RCC 7860 (cell line): ENCODE measurements at places on chromosomes 11 and 22.

GRCh38 chr11:111623527-111624030 is 21.3 kb downstream of the SIK2 start:
- DNase-seq, result no peak

GRCh38 chr11:3817181-3817800 is 8.9 kb downstream of the PGAP2 start:
- no peak for DNase-seq

DNA sequence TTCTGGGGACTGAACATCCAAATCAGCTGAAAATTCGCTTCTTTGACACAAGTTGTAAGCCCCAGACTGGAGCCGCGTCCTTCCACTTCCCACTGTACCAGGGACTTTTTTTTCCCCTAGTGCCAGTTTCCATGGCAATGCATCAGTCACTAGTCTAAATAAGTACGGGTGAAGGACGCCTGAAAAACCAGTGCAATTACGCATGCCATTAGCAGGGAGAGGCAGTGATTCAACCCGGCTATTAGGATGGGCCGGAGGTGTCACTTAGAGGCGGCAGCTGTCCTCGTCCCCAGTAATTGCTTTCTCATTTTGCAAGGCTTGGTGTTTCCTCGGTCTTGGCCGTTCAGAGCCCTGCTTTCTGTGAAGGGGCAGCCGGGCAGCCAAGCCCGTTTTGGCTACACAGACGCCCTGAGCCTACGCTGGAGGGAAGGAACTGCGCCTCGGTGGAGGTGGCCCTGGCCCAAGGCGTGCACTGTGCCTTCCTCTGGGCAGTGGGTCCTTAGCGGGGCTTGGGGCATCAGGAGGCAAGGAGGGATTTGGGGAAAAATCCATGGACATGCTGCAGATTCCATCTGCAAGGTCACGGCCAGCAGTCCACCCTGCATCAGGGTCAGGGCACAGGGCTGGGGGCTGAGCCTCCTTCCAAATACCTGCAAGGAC is 319.7 kb downstream of the CTTN start:
- no peak for DNase-seq

GRCh38 chr11:130101661-130102060 is 32.0 kb downstream of the APLP2 start:
- DNase-seq, result no peak

DNA sequence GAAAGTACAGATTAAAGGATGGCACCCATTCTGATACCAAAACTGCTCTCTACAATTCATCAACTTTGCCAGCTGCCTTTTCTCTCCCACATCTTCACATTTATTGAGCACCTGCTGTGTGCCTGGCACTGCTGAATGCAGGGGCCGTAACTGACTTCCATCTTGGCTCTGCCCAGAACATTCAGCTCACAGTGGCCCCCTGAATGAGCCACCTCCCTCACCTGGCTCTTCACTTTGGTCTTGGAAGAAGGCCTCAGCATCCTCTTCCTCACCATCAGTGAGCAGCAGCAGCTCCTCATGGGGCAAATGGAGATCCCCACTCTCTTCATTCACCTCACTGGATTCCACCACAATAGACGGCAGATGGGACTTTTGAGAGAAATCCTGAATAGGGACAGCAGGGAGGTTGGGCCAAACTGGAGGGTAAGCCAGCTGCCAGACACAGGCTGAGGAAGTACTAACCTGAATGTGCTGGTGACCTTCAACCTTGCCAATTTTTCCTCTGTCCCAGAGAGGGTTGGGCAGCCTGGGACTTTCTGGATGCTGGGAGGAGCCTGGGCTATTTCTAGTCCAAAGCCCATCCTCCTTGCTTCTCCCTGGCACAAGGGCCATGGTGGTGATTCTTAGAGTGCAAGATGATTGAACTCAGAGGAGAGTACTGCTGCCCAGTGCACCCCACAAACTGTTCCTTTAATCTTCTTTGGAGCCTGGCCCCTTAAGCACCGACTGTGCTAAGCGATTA is 1.9 kb upstream of the UQCC3 start:
- DNase-seq, result peak; percentile 7

GRCh38 chr11:100730266-100730665 is 43.2 kb downstream of the ARHGAP42 start:
- no peak for DNase-seq

GRCh38 chr22:41648432-41648831 is 27.3 kb downstream of the XRCC6 start:
- DNase-seq, result no peak

- DNase-seq, result no peak
These were observed 39.9 kb upstream of the GGTLC2 start for GRCh38 chr22:22604326-22605073.

DNA sequence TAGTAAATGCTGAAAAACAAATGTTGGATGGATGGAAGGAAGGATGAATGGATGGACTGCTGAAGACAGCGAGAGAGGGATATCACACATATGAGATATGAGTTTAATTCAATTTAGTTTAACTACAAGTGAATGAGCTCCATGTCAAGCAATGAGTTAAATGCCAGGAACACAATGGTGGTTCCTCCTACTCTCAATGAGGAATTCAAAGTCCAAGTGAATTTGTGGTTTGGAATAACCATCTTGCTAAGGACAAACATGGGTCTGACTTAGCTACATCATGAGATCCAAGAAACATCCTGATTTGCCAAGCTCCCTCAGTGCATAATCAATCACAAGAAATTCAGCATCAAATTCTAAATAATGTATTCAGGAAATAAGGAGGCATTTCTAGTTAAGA is 26.1 kb upstream of the PPP2R1B start:
- no peak for DNase-seq

DNA sequence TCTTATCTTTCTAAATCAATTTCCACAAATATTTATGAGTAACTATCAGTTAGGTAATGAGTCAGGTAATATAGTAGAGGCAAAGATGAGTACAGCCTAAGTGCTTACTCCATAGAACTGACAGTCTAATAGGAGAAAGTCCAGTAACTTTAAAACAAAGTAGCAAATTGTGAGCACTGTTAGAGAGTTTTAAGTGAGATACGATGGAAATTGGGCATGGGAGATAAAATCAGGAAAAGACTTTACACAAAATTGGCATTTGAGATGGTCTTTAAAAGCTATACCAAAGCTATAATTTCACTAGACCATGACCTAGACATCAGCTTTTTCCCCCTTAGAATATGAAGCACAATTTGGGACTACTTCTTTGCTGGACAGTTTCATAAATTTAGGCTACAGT is 113.7 kb downstream of the CSTPP1 start:
- no peak for DNase-seq

GRCh38 chr11:911890-912219 is 1.2 kb upstream of the CHID1 start:
- DNase-seq, result no peak

GRCh38 chr11:4926608-4927007 is 2.5 kb upstream of the OR51G1 start:
- no peak for DNase-seq

DNA sequence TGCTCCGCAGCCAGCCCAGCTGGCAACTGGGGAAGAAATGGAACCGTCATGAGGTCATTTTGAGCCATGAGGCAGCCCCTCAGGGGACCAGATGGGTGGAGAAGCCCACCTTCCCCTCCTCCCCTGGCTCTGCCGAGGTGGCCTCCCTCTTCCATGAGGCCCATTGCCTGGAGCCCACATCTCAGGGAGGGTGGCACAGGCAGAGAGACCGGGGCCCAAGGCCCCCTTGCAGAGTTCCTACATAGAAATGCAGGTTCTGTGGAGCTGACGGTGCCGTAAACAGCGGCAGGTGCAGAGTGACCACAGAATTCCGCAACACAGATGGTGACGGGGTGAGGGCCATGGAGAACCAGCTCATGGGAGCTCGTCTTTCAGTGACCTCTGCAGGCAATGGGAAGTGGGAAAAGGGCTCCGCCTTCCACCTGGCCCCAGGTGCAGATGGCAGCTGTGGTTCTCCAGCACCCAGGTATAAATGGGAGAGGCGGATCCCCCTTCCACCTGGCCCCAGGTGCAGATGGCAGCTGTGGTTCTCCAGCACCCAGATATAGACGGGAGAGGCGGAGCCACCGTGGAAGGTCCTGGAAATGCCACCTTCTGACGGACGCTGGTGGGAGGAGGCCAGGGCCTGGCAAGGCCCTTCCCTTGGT is 765.4 kb downstream of the BRD1 start:
- DNase-seq, result no peak

DNA sequence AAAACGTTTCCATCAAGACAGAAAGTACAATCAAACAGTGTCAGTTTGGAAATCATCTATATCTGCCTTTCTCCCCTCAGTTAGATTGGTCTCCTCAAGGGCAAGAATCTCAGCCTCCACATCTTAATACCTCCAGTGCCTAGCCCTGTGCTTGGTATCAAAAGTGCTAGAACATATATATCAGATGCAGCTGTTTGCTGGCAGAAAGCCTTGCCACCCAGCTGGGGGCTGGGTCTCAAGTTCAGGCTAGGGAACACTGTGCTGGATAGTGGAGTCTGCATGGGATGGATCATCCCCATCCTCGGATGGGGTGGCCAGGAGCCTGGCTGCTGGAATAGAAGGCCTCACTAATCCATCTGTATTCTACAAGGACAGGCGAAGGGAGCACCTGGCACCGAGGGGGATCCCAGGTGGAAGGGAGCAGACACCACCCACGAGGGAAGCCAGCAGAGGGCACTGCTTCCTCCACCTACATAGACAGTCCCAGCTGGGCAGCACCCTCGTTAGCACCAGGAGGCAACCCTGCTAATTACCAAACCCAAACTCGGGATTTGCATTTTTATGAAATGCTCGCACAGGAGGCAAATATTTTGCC is 602.2 kb downstream of the BUD13 start:
- DNase-seq, result no peak

- no peak for DNase-seq
These were observed 20.3 kb downstream of the STK33 start for GRCh38 chr11:8573777-8574176.

- peak; percentile 29 for DNase-seq
These were observed 812.2 kb downstream of the LRRC4C start for GRCh38 chr11:40647295-40647694.

GRCh38 chr11:122634501-122634900 is 21.0 kb upstream of the UBASH3B start:
- no peak for DNase-seq

- DNase-seq, result no peak
These were observed 16.6 kb upstream of the CHKA start for GRCh38 chr11:68137833-68138232.

GRCh38 chr11:133821776-133822175 is 23.5 kb downstream of the SPATA19 start:
- no peak for DNase-seq

- no peak for DNase-seq
These were observed 114.7 kb upstream of the SERPIND1 start for GRCh38 chr22:20659258-20659657.

- DNase-seq, result no peak
These were observed 454.9 kb upstream of the CADM1 start for GRCh38 chr11:115959081-115959486.

DNA sequence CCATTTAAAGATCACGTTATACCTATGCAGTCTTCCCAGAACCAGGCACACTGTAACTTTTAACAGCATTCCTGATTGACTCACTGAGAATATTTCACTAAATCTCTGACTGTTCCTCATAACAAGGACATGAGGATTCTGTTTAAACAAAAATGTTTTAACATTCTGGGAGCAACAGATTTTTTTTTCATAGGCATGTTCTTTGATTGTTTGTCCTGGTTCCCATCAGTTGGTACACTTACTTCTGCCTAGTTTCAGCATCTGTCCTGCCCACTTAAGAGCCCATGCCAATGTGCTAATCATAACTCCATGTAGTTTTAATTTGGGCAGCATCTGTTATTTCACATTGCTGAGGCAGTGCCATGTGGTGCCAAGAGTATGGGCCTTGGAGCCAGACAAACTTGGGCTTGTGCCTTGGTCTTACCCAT is 138.5 kb upstream of the CTSC start:
- DNase-seq, result no peak

DNA sequence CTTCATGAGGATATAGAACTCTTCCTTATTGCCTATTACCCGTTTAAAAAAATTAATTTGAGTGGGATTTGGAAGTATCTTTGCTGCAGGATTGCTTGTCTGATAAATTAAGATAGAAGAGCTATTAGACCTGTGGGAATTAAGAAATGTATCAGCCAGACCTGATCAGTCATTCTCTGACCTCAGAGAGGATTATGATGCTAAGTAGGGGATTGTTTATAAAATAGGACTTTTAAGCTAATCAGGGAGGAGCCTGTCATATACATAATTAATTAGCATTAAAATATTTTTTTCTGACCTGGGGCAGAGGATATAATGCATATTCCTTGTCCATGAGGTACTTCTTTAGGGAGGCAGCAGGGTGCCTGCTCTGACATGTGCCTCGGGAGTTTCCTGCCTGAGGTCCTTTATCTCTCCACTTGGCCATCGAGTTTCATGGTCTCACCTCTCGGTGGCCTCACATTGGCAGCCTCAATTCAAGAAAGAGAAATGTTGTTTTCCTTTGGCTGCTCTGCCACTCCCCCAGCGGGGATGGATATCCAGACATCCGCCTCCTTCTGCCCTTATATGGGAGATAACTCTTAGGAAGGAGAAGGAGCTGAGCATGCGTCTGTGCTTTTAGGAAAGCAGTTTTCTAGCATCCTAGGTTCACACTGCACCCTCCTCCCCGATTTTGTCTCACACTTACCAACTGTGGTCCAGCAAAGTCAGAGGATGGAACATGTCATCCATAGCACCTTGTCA is 41.1 kb downstream of the DIXDC1 start:
- no peak for DNase-seq

- no peak for DNase-seq
These were observed 47.8 kb downstream of the CD6 start for GRCh38 chr11:61019037-61019831.

DNA sequence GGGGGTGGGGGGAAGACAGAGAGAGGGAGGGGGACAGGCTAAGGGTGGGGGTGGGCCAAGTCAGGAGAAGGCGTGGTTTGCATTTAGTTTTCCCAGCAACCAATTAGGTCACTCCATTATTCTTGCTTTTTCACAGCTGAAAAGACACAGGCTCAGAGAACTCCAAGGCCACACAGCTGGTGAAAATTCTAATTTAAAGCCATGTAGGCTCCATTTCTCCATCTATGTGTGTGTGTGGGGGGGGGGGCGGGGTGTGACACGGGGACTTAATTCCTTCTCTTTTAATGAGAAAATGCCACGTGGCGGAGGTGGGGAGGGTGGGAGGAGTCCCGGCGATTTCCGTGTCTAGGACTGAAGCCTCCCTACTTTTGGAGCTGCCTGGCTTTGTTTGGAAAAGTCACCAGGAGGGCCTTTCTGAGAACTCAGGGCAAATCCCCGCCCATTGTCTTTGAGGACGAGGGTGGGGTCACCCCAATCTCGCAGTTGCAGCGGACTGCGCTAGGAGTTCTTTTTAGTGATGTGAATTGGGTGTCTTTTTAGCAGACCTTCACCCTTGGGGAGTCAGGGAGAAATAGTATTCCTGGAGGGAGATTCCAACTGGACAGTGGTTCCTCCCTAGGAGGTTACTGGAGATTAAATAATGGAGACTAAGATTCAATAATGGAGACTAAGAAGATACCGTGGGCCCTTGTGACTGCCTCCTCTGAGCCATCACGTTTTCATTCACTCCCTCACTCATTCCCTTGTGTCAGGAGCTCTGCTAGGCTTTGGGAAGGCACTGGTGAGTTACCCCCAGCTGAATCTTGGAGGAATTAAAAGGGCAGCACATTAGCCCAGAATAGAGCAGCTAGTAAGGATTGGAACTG is 36.4 kb upstream of the PTPRJ start:
- no peak for DNase-seq
